ENCODE measurements at places on chromosomes 4 and X. TPM values are rescaled to one million over a fixed set of nuclear protein-coding genes. Genes with fewer than 3 reads are reported as not detected.

SHROOM3 gene
- 27.6 TPM for total RNA-seq

SPACA5 gene
- total RNA-seq = not detected

SMR3B gene
- total RNA-seq = not detected

FRAS1 gene
- 58.5 TPM for total RNA-seq

ENPEP gene
- total RNA-seq = 0.83 TPM

ERAS gene
- not detected for total RNA-seq

MXRA5 gene
- total RNA-seq = 0.99 TPM

- H3K4me3 ChIP-seq = no peak overlapping the region
- DNase-seq = no peak
- H3K27ac ChIP-seq = no peak overlapping the region
- H3K36me3 ChIP-seq = no peaks in the 10 kb centered on the region
- H3K4me1 ChIP-seq = no peaks in the 10 kb centered on the region
Observed at GRCh38 chr4:178480105-178480504, 1037.9 kb upstream of the AGA start.

- peak overlapping the region; percentile 98 for H3K4me3 ChIP-seq
- H3K27ac ChIP-seq = no peak overlapping the region
- H3K27me3 ChIP-seq = no peaks in the 10 kb centered on the region
- H3K36me3 ChIP-seq = no peaks in the 10 kb centered on the region
Observed at GRCh38 chrX:110316351-110317060, 1.4 kb downstream of the AMMECR1 start.

- H3K27ac ChIP-seq = no peak overlapping the region
- no peaks in the 10 kb centered on the region for H3K27me3 ChIP-seq
- no peaks in the 10 kb centered on the region for H3K4me1 ChIP-seq
- DNase-seq = no peak
- H3K4me3 ChIP-seq = no peak overlapping the region
Observed at GRCh38 chrX:68180579-68180978, 252.7 kb downstream of the OPHN1 start.

GRCh38 chr4:141102367-141102766 lies 30.9 kb downstream of the RNF150 start:
- no peak overlapping the region for H3K4me3 ChIP-seq

DNA sequence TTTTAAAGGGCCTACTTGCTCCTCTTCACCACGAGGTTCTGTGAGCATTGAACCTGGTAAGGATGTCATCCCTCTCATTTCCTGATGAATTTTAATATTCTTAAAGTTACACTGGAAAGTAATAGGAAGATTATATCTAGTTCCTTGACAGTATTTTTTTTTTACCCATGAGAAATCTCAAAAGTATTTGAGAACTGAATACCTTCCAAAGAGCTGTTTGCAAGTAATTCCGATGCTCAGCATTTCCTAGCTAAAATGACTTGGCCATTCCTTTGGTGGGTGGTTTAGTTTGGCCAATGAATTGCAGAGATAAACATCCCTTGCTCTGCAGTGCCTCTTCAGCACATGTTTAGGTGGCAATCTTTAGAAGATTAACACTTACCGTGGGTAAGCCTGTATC lies 110.2 kb upstream of the WDR1 start:
- no peaks in the 10 kb centered on the region for H3K4me1 ChIP-seq
- no peaks in the 10 kb centered on the region for H3K27me3 ChIP-seq
- H3K27ac ChIP-seq = no peak overlapping the region
- no peak for DNase-seq

DNA sequence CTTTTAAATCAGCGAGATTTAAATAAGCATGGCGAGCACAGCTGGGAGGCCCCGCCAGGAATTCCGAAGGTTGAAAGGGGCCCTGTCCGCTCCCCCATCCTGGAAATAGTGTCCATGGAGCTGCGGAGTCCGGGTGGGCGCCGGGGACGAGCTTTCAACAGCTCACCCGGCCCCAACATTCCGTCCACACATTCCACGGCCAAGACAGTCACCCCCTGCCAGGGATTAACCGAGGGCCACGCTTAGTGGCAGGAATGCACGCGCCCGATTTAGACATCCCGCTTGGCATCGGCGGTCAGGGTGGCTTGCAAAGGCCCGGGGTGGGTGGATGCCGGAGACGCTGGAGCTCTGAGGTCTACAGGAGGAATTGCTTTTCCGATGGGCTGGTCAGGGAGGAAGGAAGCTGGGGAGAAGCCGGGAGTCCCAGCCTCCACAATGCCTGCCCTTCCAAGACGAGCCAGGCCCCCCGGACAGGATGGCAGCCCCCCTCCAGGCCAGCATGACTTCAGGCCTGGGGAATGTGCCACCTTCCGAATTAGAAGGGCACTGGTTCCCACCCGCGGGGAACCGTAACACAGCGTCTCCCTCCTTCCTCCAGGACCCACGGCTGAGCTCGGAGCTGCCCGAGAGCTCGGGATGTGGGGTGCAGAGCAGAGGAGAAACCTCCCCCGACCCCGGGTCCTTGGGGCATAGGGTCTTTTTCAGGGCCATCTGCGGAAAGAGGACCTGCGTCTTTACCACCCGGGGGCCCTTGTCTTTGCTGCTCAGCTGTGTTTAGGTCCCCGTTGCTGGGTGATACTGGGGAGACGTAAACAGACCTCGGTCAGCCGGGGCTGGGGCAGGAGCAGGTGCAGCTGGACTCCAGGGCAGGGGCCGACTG lies 26.9 kb upstream of the PPP2R3B start:
- H3K27me3 ChIP-seq = no peaks in the 10 kb centered on the region
- peak overlapping the region; percentile 59 for H3K4me3 ChIP-seq
- peaks cover 8% of the 10 kb centered on the region for H3K36me3 ChIP-seq
- no peak overlapping the region for H3K27ac ChIP-seq
- DNase-seq = peak; percentile 71
- no peaks in the 10 kb centered on the region for H3K4me1 ChIP-seq

DNA sequence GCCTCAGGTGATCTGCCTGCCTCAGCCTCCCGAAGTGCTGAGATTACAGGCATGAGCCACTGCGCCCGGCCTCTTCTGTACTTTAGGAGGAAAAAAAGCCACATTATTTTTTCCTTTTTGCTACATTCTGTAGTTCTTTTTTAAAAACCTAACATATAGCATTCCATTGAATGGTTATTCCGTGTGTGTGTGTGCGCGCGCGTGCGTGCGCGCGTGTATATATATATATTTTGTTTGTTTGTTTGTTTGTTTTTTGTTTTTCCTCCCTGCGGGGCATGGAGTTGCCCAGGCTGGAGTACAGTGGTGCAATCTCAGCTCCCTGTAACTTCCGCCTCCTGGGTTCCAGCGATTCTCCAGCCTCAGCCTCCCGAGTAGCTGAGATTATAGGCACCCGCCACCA lies 59.5 kb downstream of the ARHGAP10 start:
- DNase-seq = no peak
- no peak overlapping the region for H3K4me3 ChIP-seq
- no peak overlapping the region for H3K27ac ChIP-seq
- H3K36me3 ChIP-seq = no peaks in the 10 kb centered on the region
- no peaks in the 10 kb centered on the region for H3K4me1 ChIP-seq

- DNase-seq = peak; percentile 67
- no peaks in the 10 kb centered on the region for H3K27me3 ChIP-seq
- no peak overlapping the region for H3K4me3 ChIP-seq
- H3K4me1 ChIP-seq = no peaks in the 10 kb centered on the region
Observed at GRCh38 chr4:51831133-51831532, 11.8 kb upstream of the DCUN1D4 start.

DNA sequence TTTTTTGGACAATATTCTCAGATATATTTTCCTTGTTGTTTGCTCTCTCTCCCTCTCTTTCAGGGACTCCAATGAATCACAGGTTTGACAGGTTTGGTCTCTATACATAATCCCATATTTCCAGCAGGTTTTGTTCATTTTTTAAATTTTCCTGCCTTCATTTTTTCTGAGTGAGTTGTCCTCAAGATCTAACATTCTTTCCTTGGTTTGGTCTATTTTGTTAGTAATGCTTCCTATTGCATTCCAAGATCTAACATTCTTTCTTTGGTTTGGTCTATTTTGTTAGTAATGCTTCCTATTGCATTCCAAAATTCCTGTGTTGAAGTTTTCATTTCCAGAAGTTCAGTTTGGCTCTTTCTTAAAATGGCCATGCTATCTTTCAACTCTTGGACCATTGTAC lies 45.3 kb upstream of the ZMAT1 start:
- H3K27ac ChIP-seq = no peak overlapping the region
- H3K27me3 ChIP-seq = no peaks in the 10 kb centered on the region
- no peak for DNase-seq
- peaks cover 7% of the 10 kb centered on the region for H3K36me3 ChIP-seq
- no peak overlapping the region for H3K4me3 ChIP-seq
- no peaks in the 10 kb centered on the region for H3K4me1 ChIP-seq

- no peak overlapping the region for H3K27ac ChIP-seq
- no peaks in the 10 kb centered on the region for H3K36me3 ChIP-seq
- no peak overlapping the region for H3K4me3 ChIP-seq
- peaks cover 2% of the 10 kb centered on the region for H3K27me3 ChIP-seq
Observed at GRCh38 chrX:152635941-152636340, 1.8 kb upstream of the GABRQ start.

DNA sequence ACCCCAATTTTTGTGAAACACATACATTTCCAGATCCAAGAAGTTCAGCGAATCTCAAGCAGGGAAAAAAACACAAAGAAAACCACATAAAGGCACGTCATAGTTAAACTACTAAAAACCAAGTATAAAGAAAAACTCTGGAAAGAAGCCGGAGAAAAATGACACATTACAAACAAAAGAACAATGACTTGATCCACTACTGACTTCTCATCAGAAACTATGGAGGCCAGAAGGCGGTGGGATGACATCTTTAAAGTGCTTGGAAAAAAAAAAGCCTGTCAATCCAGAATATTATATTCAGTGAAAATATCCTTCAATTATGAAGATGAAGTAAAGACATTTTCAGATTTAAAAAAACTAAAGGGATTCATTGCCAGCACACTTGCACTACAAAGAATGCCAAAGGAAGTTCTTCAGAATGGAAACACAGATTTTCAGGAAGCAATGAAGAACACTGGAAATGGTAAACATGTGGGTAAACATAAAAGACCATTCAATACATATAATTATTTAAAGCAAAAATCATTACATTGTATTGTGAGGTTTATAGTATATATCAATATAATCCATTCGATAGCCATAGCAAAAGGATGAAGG lies 32.6 kb upstream of the PPP2R2C start:
- H3K4me1 ChIP-seq = no peaks in the 10 kb centered on the region
- H3K36me3 ChIP-seq = no peaks in the 10 kb centered on the region

DNA sequence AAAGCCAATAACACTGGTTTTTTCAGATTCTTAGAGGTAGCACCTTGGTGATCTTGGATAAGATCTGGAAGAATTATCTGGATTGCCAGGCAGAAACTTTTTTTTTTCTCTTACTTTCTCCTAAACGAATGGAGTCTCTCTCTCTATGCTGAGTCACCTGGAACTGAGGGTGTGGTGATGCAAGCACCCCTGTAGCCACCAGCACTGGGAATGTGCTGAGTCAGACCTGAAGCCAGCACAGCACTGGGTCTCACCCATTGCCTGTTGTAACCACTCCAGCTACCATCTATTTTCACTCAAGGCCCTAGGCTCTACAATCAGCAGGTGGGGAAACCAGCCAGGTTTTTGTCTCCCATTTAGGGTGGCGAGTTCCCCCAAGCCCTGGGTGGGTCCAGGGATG lies 923.8 kb downstream of the RAPGEF2 start:
- no peaks in the 10 kb centered on the region for H3K27me3 ChIP-seq
- no peaks in the 10 kb centered on the region for H3K36me3 ChIP-seq
- H3K4me3 ChIP-seq = no peak overlapping the region
- peak; percentile 68 for DNase-seq

DNA sequence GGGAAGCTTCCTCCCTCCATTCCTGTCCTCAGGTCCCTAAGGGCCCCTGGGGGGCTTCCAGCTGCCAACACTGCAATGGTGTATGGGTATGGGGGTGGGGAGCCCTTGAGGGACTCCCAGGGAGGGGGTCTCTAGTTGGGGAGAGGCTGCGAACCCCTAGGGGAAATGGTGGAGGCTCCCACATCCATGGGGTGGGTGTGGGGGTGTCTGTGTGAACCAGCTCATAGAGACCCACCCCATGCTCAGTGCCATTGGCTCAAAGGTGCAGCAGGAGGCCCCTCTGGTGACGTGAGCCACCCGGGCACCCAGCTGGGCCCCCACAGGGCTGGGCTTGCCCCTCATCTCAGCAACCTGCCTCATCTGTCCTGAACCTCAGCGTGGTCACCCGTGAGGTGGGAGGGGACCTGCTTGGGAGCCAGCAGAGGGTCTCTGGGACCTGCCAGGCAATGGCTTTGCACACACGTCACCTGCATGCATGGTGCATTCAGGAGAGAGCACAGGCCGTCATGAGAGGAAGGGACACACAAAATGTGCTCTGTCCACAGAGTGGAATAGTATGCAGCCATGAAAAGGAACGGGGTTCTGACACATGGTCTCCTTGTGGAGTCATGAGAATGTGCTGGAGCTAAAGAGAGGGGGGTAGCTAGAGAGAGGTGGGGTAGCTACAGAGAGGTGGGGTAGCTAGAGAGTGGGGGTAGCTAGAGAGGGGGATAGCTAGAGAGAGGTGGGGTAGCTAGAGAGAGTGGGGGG lies 22.7 kb upstream of the PLCXD1 start:
- no peaks in the 10 kb centered on the region for H3K4me1 ChIP-seq
- no peaks in the 10 kb centered on the region for H3K27me3 ChIP-seq
- H3K27ac ChIP-seq = no peak overlapping the region

- H3K36me3 ChIP-seq = no peaks in the 10 kb centered on the region
- peak overlapping the region; percentile 90 for H3K4me3 ChIP-seq
- H3K27me3 ChIP-seq = peaks cover 45% of the 10 kb centered on the region
Observed at GRCh38 chr4:155667568-155668511, 1.2 kb downstream of the GUCY1A1 start.

GRCh38 chrX:91066104-91066503 lies 368.5 kb upstream of the PABPC5 start:
- no peaks in the 10 kb centered on the region for H3K27me3 ChIP-seq
- H3K4me1 ChIP-seq = no peaks in the 10 kb centered on the region
- no peaks in the 10 kb centered on the region for H3K36me3 ChIP-seq
- peak; percentile 35 for DNase-seq
- H3K4me3 ChIP-seq = no peak overlapping the region
- H3K27ac ChIP-seq = no peak overlapping the region

DNA sequence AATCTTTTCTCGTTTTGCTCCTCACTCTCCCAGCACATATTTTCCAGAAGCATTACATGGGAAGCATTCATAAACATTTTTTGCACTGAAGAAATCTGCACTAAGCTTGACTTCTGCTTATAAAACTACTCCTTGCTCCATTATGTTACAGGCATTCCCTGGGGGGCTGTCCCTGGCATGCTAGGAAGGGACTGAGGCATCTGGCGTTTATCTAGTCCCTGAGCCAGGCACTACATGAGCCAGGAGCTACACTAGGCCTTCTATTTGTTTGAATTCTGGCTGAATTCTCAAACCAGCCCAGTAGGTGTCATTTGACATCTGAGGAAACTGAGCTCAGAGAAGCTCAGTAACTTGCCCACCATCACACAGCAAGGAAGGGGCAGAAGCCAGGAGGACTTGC lies 43.3 kb downstream of the NHSL2 start:
- H3K4me1 ChIP-seq = peaks cover 2% of the 10 kb centered on the region
- no peak overlapping the region for H3K4me3 ChIP-seq
- no peak for DNase-seq
- no peak overlapping the region for H3K27ac ChIP-seq

All from H9 (cell line).